H54 (cell line): ENCODE measurements at places on chromosomes 11 and 22.

DNA sequence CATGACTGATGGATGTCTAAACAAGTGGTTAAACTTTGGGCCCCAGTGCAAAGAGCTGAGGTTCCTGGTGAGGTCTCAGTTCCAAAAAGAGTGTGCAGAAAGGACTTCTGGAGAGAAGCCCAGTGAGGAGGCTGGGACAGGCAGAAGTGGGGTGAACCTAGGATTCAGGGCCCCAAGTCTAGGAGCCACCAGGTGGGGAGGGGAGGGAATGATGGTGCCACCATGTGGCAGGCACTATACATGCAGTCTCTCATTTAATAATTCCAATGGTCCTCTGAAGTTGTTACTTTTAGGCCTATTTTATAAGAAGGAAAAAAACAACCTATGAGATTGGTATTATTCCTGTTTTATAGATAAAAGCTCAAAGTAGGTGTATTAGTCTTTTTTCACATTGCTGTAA is 102.0 kb downstream of the INSC start:
- DNase-seq: peak; percentile 12

GRCh38 chr22:25021409-25021808 is 68.9 kb downstream of the KIAA1671 start:
- no peak for DNase-seq

DNA sequence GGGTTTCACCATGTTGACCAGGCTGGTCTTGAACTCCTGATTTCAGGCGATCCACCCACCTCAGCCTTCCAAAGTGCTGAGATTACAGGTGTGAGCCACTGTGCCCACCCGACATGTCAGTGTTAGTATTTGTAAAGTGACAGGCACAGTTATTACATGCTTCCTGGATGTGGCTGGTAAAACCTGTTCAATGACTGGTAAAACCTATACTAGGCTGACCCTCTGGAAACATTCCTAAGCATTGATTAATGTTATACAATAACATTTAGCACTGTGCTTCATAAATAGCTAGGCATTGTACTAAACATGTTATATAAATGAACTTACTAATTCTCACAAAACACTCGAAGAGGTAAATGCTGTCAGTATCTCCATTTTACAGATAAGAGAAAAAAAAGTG is 20.9 kb upstream of the JHY start:
- no peak for DNase-seq

- no peak for DNase-seq
These were observed 98.1 kb upstream of the NECTIN1 start for GRCh38 chr11:119827113-119827512.

DNA sequence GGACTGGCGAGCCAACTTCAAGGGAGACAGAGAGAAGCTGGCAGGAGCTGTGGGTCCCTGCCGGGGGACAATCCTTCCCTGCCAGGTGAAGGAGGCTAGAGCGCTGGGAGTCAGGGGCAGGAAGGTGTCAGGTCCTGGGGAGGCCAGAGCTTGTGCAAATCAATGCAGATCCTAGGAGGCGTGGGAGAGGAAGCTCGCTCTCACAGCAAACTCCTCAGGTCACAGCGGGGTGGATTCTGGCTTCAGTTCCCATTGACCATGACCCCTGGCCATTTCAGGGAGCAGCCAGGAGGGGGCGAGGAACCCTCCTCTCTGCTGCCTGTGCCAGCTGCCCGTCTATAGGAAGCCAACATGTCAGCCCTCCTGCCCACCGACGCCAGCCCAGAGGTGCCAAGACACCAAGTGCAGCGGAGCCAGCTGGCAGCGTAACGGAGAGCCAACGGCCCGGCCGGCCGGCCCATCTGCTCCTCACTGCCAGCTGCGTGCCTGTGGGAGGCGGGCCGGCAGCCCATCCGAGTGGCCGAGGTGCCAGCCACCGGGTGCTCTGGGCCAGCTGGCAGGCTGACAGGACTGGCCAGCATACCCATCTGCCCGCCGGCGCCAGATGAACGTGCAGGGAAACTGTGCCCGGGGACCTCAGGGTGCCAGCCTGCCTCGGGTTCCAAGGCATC is 374.8 kb downstream of the MIAT start:
- DNase-seq: no peak

DNA sequence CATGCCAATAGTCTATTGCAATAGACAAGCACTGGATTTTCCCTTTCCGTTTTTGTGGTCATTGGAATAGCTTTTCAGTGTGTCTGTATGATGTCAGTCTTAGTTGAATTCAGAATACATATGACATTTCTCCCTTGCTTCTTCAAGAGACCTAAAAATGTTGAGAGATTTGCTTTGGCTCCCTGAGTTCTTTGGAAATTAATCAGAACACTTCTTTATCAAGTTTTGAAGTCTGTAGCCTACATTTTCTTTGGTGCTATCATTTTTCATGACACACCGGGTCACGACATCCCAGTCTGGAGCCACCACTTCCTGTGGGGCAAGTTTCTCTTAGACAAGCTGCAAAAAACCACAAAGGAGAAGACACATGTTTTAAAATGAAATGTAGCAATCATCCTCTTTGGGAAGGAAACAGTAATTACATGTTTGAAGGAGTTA is 847.1 kb downstream of the OPCML start:
- DNase-seq: no peak

DNA sequence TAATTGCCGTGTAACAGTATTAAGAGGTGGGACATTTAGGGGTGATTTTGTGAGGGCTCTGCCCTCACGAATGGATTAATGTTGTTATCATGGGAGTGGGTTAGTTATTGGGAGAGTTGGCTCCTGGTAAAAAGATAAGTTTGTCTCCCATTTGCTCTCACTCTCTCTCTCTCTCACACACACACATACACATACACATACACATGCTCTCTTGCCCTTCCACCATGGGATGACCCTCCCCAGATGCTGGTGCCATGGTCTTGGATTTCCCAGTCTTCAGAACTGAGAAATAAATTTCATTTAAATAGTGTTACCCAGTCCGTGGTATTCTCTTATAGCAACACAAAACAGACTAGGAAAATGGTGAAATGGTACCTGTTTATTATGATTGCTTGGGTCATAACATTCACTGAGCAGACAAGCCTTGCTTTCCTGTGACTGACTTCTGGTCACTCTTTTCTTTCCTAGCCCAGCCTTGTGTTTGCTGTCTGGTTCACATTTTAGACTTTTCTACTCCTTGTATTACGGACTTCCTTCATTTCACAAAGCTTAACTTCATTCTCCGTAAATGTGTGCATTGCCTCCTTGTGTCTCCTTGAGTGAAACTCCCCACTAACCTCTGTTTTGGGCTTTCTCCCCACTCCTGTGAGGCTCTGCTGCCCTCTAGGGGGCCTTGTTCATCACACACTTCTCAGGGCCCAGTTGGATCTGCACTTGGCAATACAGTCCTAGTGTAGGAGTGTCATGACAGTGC is 206.5 kb upstream of the CTSC start:
- no peak for DNase-seq

- DNase-seq: no peak
These were observed 6.0 kb downstream of the CFL1 start for GRCh38 chr11:65851811-65852507.

GRCh38 chr22:43789452-43789851 is 22.7 kb downstream of the EFCAB6 start:
- peak; percentile 24 for DNase-seq

GRCh38 chr11:36107547-36107946 is 163.7 kb downstream of the LDLRAD3 start:
- DNase-seq: no peak

GRCh38 chr11:65651589-65652510 is 10.9 kb downstream of the RELA start:
- no peak for DNase-seq

DNA sequence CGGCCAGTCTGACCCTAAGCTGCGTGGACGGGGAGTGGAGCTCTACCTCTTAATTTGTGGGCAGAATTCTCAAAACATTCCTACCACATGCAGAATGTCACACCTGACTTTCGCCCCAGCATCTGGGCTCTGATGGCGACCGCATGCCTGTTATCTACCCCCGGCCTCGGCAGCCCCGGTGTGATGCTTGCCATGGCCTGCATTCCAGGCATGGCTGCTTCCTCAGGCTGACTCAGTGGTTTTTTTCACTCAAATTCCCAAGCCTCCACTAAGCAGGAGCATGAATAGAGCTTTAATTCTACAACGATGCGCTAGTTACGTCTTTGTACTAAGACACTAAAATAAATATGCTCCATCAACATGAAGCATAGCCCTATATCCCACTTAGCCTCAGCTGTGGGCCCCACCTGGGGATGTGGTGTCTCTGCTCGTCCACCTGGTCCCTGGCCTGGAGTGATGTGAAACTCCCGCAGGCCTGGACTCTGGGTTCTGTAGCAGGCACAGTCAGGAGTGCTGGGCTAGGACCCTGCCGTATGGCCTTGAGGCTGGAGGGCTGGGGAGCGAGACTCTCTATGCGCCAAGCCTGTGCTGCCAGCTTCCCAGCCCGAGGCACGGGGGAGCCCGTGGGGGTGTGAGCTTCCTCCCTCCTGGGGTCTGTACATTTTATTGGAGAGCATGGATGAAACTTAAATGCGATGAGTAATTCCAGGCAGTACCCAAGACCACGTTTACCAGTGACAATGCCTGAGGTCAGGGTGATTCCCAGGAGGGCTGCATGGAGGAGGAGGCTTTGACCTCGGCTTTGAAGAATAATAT is 153.2 kb downstream of the CTTN start:
- DNase-seq: no peak

GRCh38 chr22:45246060-45246985 is 5.6 kb upstream of the KIAA0930 start:
- DNase-seq: peak; percentile 74

DNA sequence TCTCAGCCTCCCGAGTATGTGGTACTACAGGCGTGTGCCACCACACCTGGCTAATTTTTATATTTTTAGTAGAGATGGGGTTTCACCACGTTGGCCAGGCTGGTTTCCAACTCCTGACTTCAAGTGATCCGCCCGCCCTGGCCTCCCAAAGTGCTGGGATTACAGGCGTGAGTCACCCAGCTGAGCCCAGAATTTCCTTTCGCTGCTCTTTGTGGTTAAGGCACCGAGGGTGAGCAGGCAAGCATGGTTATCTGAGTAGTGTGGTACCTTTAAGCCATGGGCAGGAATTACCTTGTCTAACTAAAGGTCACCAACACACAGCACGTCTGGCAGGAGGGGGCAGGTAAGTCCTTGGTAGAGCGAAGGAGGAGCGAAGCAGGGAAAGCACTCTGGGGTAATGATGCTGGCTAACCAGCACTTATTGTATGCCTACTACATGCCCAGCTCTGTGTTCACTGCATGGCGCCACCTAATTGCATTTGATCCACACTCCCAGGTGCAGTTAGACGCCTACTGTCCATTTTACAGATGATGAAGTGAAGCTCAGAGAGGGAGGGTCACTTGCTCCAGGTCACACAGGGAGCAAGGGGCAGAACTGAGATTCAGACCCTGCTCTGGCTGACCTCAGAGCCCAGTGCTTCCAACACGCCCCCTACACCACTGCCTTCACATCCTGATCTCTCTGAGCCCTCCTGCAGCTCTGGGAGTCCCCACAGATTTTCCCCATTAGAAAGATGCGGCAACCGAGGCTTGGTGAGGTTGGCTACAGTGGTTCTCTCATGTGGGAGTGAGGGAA is 45.7 kb downstream of the TRIOBP start:
- peak; percentile 78 for DNase-seq

DNA sequence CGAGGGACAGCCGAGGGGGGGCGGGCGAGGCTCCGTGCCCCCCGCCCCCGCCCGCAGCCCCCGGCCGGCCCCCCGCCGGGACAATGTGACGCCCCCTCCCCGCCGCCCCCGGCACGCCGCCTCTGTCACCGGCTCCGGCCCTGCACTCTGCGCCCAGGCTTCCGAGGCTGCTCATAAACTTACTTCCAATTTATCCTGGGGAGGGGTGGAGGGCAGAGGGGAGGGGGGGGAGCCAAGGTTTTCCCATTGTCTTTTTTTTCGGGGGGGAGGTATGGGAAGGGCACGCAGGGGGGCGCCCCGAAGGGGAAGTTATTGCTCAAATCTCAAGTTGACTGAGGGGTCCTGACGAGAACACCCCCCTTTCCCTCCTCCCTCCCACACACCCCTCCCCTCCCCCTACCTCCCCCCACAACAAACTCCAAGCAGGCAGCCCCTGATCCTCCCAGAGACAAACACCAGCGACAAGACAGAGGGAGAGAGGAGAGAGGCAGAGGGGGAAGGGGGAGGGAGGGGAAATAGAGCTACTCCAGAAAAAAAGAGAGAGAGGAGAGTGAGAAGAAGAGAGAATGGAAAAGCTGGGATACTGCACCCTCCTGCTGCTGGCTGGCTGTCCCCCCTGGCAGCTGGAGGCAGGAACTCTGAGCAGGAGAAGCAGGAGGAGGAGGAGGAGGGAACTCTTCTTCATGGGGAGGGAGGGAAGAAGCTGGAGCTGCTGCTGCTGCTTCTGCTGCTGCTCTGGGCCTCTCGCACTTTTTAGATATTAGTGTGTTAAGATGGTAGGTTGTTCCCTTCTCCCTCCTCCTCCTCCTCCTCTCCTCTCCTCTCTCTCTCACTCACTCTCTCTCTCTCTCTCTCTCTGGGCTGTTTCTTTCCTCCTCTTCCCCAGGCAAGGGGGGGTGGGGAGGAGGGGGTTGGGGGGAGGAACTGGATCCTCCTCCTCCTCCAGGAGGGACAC is 631 bp downstream of the PHF21A start:
- DNase-seq: peak; percentile 77

DNA sequence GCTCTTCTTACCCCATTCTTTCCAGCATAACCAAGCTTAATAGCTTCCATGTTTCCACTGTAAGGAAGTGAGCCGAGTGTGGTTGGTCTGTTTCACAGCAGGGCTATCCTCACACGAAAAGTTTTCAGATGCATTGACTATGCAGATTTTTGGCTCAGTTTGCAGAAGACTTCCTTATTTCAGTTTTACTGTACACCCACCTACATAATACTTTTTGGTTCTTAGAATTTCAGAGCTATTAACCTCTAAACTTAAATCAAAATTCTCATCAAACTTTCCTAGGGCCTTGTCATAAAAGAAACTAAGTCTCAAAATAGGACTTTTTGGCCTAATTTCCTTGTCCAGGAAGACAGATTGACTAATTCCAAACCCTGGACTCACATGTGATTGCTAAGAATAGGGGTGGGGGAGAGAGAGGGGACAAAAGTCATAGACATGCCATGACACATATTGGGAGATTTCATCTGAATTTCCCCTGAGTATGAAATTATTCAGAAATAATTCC is 7.3 kb upstream of the EHF start:
- DNase-seq: no peak

GRCh38 chr22:19703869-19704268 is 10.4 kb upstream of the SEPTIN5 start:
- DNase-seq: no peak
